ENCODE measurements at places on chromosomes 1 and 21.

GRCh38 chr1:51237351-51238033 lies 1.4 kb downstream of the RNF11 start:
- no peak for DNase-seq

DNA sequence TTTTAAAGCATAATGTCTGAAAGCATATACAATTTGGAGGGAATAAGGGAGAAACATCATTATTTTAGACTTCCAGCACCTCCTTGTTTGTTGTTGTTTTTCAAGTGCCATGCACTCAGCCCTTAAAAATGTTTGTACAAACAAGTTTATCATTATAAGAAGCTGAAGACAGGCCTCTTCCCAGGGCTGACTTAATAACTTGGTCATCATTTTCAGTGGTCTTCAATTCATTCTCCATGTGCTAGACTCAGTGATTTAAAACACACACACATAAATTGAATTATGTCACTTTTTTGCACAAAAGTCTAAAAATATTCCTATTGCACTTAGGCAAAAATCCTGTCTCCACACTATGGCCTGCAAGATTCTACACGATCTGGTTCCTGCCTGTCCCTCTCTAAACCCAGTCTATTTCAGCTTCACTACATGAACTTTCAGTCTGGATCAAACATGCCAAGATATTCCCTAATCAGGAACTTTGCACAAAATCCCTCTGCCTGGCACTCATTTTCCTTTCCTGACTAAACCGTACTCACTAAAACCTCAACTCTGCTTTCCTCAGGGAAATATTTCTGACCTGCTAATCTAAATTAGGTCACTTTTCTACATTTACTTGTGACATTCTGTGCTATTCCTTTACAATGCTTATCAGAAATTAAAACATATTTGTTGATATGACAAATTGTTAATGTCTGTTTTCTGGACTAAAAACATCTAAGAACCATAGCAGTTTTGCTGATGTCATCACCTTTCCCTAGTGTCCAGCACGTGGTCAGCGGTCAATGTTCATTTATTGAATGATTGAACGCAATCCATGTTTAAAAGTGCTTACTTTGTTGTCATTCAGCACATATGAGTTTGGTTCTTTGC lies 14.8 kb upstream of the GBP5 start:
- no peak for DNase-seq

DNA sequence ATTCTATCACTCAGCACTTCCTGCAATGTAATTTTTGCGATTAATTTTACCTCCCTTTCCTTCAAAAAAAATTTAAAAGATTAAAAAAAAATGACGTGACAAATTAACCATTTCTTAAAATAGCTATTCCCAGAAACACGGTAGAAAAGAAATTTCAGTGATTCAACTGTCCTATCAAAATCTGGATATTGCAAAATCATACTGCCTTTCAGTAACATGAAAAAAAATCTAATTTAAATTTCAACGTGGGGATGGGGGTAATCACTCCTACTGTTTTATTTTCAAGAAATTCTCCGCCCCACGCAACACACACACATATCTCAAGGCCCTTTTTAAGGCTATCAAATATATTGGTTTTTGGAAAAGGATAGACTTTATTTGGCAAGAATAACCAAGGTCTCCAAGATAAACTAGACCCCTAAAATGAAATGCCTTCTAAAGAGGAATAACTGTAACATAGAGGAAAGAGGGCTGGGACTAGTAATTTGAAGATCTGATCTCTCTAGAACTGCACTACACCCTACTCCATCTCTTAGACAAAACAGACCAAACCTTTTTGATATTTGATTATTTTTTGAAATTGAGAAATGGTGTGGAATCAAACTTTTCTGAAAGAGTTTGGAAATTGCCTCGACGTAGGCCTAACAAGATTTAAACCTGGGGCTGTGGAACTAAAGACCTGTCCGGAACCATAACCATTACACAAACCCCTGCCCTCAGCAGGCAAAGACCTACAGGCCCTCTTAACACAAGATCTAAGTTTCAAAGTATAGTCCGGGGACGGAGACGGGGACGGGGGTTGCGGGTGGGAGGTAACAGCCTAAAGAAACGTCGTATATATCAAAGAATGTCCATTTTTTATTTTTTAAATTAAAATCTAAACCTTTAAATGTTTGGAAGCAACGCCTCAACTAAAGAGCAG lies 941 bp downstream of the ARNT start:
- DNase-seq, result no peak

DNA sequence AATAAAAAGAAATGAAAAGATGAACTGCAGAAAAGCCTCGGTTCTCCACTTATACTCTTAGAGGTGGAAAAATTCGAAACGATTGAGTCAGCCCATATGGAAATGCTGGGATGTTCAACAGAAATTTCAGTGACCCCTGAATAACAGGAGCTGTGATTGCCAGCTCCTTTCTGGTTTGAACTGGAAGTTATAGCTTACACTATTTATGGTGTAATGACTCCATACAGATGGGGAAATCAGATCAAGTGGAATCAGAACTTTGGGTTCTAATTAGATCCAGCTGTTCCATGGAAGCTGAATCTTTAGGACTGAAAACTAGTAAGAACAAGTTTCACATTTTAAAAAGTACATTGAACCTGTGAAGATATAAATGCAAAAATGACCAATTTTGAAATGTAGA lies 569.3 kb upstream of the ZRANB2 start:
- DNase-seq, result no peak

DNA sequence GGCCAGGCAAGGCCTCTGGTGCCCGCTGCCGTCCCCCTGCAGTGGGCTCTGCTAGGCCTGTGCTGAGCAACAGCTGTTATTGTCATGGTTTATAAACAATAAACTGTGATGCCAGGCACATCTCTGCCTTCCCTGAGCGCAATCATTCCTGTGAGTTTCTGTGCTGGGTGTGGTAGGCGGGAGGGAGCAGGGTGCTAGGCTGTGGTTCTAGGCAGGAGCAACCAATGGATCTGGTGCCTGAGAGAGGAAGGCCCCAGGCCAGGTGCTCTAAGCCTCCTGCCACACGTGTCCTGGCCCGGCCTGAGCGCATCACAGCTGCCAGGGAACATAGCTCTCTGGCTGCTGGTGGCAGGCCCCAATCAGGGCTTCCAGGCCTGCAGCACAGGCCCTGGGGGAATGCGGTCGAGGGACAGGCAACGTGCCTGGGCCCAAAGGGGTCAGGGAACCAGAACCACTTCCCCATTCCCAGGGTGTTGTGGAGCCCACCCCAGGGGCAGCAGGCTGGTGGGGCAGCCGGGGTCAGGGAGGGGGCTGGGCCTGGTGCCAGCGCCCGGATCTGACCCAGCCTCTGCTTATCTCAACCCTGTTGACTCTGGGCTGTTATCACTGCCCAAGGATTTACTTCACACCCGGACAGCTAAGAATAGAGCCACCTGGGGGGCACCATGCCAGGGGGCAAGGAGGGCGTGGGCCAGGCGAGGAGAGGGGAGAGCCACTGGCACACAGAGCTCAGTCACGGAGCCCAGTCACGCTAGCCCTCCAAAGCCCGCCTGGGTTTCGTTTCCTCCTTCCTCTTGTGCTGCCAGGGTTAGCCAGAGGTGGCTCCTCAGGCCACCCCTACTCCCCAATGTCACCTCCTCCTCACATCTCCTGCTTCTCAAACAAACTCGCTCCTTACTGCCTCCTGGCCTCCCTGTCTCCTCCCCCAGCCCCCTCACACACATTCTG lies 11.5 kb downstream of the TRIM46 start:
- DNase-seq, result no peak

GRCh38 chr1:214584805-214585766 lies 17.9 kb upstream of the CENPF start:
- no peak for DNase-seq

DNA sequence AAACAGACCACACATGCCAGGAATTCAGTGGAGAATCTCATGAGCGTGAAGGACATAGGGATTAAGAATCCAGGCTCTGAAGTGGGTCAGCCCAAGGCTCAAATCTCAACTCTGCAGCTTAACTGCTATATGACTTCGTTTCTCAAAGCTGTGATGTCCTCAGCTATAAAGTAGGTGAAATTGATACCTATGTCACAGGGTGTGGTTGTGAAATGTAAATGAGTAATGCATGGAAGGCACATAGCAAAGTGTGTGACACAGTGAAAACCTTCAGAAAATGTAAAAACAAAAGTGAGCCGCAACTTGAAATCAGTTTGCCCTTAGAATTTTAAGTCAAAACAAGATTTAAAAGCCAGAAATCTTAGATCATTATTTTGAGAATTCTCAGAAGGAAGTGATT lies 145.7 kb upstream of the PRMT6 start:
- no peak for DNase-seq

DNA sequence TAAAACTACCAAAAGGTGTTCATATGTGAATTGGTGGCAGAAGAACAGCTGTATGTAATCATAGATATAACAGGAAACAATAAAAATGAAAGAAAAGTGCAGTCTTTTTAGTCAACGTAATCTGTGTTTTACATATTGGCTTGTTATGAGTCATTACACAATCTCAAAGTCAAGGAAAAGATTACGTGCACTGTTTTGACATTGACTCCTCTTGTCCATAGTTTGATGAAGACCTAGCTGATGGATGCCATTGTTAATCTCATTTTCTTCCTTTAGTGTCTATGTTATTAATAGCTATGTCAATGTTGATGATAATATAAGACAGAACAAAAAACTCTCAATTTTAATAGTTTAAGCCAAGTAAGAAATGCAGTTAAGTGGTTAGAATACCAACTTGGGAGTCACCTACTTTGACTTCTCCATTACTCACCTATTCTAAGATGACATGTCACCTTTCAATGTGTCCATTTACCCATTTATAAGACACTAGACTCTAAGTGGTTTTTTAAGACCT lies 84.5 kb upstream of the SAMSN1 start:
- DNase-seq, result no peak

GRCh38 chr1:41891199-41891896 lies 27.4 kb downstream of the HIVEP3 start:
- peak; percentile 34 for DNase-seq

DNA sequence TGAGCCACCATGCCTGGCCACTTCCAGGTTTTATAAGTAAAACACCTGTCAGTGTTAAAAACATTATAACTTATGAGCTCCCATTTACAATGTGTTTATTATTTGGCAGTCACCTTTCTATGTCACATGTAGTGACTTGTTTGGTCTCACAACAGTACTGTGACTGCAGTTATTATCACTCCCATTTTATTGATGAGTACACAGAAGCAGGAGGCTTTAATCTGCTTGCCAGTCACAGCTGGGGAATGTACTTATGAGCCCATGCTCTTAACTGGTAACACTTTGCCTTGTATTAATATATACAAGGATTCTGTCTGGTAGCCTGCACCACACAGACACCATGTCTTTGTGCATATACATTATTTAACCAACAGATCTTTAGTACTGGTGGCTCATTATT lies 31.1 kb upstream of the BACH1 start:
- DNase-seq, result no peak

- DNase-seq, result no peak
Measured at GRCh38 chr1:46193984-46194570, 4.2 kb downstream of the POMGNT1 start.

DNA sequence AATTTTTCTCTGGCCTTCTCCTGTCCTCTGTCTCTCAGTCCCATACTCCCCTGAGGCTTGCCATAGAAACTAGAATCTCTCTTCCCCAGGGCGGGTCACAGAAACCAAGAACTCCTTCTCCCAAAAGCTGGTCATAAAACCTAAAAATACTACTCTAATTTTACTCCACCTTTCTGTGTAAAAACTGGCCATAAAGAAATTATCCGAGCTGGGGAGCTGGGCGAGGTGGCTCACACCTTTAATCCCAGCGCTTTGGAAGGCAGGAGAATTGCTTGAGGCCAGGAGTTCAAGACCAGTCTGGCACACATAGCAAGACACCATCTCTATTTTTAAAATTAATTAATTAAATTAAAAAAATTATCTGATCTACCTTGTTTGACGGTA lies 3.0 kb downstream of the ALG14 start:
- no peak for DNase-seq

- no peak for DNase-seq
Measured at GRCh38 chr1:201310986-201311355, 27.7 kb downstream of the PKP1 start.

DNA sequence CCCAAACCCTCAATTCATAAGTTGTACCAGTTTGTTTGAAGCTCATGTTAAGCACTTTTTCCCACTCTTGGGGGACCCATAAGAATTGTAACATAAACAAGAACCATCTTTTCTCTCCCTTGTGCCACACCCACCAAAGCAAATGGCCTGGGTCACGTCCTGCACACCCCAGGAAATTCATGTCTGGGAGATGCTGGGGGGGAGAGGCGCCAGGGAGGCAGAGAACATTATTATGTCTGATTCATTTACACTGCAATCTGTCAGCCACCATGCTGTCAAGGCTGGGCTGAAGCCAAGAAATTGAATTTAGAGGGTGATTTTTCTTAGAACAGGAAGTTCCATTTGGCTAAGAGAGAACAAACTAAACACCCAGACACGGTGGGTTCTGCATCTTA lies 37.2 kb upstream of the IPO9 start:
- no peak for DNase-seq

DNA sequence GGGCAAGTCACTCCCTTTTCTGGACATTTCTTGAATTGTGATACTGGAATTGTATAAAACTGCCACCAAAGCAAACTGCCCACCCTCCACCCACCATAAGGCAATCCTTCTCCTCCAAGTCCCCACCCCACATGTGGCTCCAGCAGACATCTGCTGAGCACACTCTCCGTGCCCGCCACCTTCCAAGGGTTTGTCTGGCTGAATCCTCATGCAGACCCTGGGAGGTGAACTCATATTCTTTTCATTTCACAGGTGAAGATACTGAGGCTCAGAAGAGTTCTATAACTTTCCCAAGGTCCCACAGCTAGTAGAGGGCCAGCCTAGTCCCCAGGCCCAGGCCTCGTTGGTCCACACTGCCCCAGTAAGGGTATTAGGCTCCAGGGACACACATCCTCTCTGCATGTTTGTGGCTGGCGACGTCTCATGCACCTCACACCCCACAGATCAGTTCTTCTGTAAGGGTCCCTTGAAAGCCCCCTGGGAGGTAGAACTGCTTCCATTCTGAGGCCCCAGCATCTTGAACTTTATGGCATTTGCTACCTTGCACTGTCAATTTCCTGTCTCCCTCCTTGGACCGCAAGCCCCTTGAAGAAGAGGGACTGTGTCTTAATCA lies 14.1 kb downstream of the CNTN2 start:
- no peak for DNase-seq

DNA sequence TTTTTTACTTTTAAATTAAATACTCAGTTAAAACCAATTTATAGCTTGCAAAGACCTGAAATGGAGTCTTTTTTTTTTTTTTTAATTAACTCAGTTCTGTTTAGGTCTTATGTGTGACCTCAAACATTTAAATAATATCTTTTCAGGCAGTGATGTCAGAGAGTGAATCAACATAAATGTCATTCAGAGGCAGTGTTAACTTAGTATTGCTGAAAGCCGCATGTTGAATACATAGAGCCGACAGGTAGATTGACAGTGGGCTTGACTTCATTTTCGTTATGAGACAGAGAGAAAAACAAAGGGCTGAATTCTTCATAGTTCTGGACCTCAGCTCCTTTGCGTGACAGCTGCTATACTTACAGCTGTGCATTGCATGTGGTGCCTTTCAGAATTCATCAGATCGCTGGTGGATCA lies 51.5 kb downstream of the PRDM2 start:
- DNase-seq, result no peak

GRCh38 chr1:207944571-207944970 lies 33.6 kb upstream of the CD34 start:
- no peak for DNase-seq

- no peak for DNase-seq
Measured at GRCh38 chr1:48105165-48105564, 108.0 kb upstream of the TRABD2B start.

GRCh38 chr1:11654137-11654938 lies at the start of the genes FBXO2 and FBXO44:
Gene FBXO2, minus strand, starts transcription at chr1:11654429. Its CDS starts 89 bp downstream, at chr1:11654340.
Gene FBXO44, plus strand, starts transcription at chr1:11654877. Its CDS starts 959 bp downstream, at chr1:11655836.
- peak; percentile 36 for DNase-seq

GRCh38 chr1:41844255-41844654 lies 74.5 kb downstream of the HIVEP3 start:
- DNase-seq, result no peak

Measured in stimulated activated CD4-positive, alpha-beta T cell treated with anti-CD3 and anti-CD28 coated beads, Interleukin-15, amount 100 ng/mL, for 48 hours (primary cell).